ENCODE measurements at places on chromosomes 6 and 20.

GRCh38 chr20:48015943-48016723 is 230.9 kb upstream of the SULF2 start:
- no peak for DNase-seq

- no peak for DNase-seq
Measured at GRCh38 chr6:135813401-135813800, 38.1 kb upstream of the PDE7B start.

- DNase-seq = no peak
Measured at GRCh38 chr20:8413691-8414090, 281.6 kb downstream of the PLCB1 start.

DNA sequence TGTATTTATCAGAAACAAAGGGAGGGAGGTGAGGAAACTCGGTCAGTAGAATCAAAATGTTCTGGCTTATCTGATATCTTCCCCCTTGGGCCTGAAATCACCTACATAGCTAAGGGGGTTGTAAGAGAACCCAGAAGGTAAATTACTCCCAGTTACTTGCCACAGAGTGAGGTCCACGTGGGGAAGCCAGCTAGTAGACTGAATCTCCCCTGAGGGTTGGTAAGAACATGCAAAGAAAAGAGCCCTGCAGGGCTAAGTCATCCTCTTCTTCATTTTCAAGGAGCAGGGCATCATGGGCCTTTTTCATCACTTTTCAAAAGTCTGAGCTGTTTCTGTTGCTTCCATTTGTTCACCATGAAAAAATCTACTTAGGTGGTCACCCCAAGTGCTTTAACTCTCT is 115.4 kb downstream of the QRSL1 start:
- DNase-seq = no peak

GRCh38 chr6:29506446-29507067 is 18.8 kb upstream of the MAS1L start:
- DNase-seq = no peak

GRCh38 chr6:11236076-11236750 is 3.7 kb upstream of the NEDD9 start:
- DNase-seq = peak; percentile 77

DNA sequence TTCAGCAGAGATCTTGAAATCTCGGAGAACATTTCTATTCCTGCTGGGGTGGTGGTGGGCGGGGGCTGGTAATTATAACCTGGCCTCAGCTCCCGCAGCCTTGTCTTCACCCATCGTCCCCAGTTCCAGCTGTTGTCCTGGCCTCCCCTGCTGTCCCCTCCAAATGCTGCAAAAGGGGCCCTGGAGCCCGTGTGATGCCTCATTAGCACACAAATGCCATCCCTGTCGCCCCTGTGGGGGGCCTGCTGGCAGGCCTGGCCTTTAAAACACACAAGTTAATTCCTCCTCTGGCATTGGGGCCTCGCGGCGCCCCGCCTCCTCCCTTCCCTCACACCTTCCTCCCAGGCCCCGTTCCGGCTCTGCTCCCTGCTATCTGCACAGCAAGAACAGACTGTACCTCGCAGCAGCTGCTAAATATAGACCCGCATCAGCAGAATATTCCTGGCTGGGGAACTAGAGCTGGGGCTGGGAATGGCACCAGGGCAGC is 85.7 kb downstream of the CDH22 start:
- DNase-seq = no peak

- no peak for DNase-seq
Measured at GRCh38 chr6:90701146-90701781, 114.4 kb upstream of the MAP3K7 start.

GRCh38 chr6:148657048-148657447 is 89.8 kb upstream of the UST start:
- DNase-seq = no peak

DNA sequence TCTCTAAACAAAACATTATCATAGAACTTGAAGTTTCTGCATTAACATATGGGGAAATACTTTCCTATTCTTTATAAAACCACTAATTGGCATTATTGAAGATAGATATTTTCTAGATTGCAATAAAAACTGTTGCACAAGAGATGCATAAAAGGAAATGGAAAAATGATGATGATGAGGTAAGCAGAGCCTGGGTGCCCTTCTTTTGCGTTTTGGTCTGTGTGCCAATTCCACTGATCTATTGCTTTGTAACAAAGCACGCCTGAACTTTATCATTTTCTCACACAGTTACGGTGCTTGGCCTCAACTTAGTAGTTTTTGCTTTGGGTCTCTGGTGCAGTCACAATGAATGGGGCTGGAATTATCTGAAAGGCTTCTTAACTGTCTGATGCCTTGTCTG is 450.5 kb downstream of the MAFB start:
- DNase-seq = no peak
